ENCODE measurements at places on chromosomes 16 and 17. TPM values are rescaled to one million over a fixed set of nuclear protein-coding genes. Genes with fewer than 3 reads are reported as not detected.

DNA sequence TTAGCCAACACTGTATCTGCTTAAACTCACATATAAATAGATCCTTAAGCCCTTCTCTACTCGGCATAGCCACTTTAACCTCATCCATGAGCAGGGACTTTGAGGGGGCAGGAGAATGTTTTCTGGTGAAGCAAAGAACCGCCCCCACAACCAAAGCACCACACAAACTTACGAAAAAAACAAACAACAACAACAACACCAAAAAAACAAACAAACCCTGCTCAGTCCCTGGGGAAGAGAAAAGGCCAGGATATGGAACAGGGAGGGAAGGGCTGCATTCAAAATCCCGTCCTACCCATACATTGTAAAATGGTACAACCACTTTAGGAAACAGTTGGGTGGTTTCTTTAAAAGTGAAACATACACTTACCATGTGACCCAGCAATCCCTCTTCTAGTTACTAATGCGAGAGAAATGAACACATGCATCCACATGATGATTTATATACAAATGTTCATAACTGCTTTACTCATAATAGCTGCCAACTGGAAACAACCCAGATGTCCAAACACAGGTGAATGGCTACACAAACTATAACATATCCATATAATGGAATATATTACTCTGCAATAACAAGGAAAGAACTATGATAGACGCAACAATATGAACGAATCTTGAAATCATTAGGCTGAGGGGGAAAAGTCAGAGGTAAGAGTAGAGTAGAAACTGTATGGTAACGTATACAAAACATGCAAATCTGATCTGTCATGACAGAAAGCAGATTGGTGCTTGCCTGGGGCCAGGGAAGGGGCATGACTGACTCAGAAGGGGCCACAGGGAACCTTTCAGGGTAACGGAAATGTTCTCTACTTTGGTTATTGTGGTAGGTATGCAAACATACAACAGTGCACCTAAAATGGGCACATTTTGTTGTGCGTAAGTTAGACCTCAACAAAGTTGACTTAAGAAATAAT, 37.7 kb upstream of the TOB1 start:
- DNase-seq = no peak

DNA sequence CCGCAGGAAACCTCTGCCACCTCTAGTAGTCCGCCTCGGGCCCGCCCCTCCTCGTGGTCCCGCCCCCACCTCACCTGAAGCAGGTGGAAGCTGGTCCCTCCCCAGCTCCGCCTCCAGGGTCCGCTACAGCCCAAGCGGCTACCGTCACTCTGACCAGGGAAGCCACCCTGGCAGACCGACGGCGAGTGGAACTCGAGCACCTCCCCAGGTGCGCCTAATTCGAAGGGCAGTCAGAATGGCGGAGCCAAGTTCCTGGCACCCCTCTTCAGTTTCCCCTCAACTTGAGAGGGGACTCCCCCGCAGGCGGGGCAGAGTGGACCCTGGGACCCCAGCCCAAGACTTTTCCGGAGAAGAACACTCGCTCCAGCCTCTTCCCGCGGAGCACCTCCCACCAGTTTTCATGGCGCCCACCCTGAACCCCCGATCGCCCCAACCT, 507 bp downstream of the FHOD1 start:
- peak; percentile 95 for DNase-seq

- no peak for DNase-seq
Observed at GRCh38 chr17:63156986-63157385, 191.0 kb downstream of the TANC2 start.

DNA sequence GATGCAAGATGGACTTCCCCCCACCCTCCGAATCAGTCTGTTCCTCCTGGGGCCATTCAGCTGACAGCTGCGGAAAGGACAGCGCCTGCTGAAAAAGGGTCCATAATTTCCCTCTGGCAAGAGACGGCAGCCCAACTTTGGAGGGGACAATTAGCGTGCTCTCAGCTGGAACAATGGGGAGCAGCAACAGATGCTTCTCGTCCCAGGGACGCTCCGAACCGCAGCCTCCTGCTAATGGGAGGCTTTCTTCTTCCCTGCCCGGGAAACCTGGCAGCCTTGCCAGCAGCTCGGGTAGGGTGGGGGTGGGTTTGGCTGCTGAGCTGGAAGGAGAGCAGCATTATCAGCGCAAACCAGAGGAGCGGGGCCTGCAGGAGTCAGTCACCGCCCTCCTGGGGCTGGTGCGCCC, 500.0 kb upstream of the SALL1 start:
- DNase-seq = no peak

- DNase-seq = no peak
Observed at GRCh38 chr17:34709158-34709754, 129.9 kb downstream of the TMEM132E start.

GRCh38 chr16:15542261-15542660, 100.7 kb downstream of the MARF1 start:
- no peak for DNase-seq

GRCh38 chr16:80117556-80118130, 423.1 kb upstream of the DYNLRB2 start:
- DNase-seq = no peak

The EVPLL gene
- total RNA-seq = 2.8 TPM

The CLEC19A gene
- not detected for total RNA-seq

The MT1E gene
- 158 TPM for total RNA-seq

The MYCBPAP gene
- 3.8 TPM for total RNA-seq

The FN3K gene
- total RNA-seq = 27.9 TPM

The DOC2B gene
- 6.2 TPM for total RNA-seq

The ABCC11 gene
- not detected for total RNA-seq

Measured in lower lobe of right lung (tissue), 2 donors.